ENCODE measurements at places on chromosomes 1 and 21. TPM values are rescaled to one million over a fixed set of nuclear protein-coding genes. Genes with fewer than 3 reads are reported as not detected.

SDC3 gene
- 172 TPM for total RNA-seq

APCS gene
- not detected for total RNA-seq

ALPL gene
- total RNA-seq: 4.9 TPM

KRTAP11-1 gene
- total RNA-seq: not detected

B3GALT6 gene
- total RNA-seq: 34.9 TPM

CFAP126 gene
- total RNA-seq: not detected

LY9 gene
- not detected for total RNA-seq

EVA1B gene
- 272 TPM for total RNA-seq

TFF3 gene
- not detected for total RNA-seq

COL9A2 gene
- total RNA-seq: 2.7 TPM

IVL gene
- not detected for total RNA-seq

DIRAS3 gene
- total RNA-seq: 2.2 TPM

NBPF15 gene
- total RNA-seq: 50.4 TPM

ERG gene
- not detected for total RNA-seq

NPR1 gene
- total RNA-seq: under 0.01 TPM

CDCA8 gene
- 1.8 TPM for total RNA-seq

RAB13 gene
- total RNA-seq: 57.0 TPM

OR2T2 gene
- not detected for total RNA-seq

FMN2 gene
- 12.8 TPM for total RNA-seq

UBL4B gene
- total RNA-seq: 7.5 TPM

LRRC39 gene
- total RNA-seq: 0.65 TPM

PAPPA2 gene
- total RNA-seq: 0.12 TPM

PIK3CD gene
- 44.8 TPM for total RNA-seq

LEPROT gene
- total RNA-seq: 83.5 TPM

CHRM3 gene
- total RNA-seq: 0.24 TPM

Data from hair follicle dermal papilla cell (primary cell).